HCT116 (cell line): ENCODE measurements at places on chromosomes 1 and 21. TPM values are rescaled to one million over a fixed set of nuclear protein-coding genes. Genes with fewer than 3 reads are reported as not detected.

GRCh38 chr1:41449326-41449921 lies 35.1 kb downstream of the EDN2 start:
- no peaks in the 10 kb centered on the region for H3K27me3 ChIP-seq
- DNase-seq, result no peak
- no peak overlapping the region for H3K4me3 ChIP-seq
- H3K4me1 ChIP-seq, result no peaks in the 10 kb centered on the region

Gene NR1I3
- total RNA-seq, result not detected

Gene TFF3
- total RNA-seq, result 0.22 TPM

DNA sequence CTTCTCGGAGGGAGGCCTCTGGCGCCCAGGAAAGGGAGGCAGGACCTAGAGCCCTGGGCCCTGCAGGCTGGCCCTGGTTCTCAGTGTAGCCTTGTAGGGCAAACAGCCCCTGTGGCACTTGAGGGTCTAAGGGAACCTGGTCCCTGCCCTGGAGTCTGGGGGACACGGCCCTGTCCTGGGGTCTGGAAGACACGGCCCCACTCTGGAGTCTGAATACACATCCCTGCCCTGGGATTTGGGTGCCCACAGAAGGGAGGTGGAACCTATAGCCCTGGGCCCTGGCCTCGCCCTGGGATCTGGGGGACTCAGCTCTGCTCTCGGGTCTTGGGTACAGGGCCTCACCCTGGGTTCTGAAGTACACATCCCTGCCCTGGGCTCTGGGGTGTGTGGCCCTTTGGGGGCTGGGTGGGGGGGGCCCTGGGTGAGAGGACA lies 97.9 kb downstream of the OBSCN start:
- H3K36me3 ChIP-seq, result no peaks in the 10 kb centered on the region
- no peak overlapping the region for H3K27ac ChIP-seq
- no peak overlapping the region for H3K4me3 ChIP-seq
- H3K4me1 ChIP-seq, result no peaks in the 10 kb centered on the region

- H3K27me3 ChIP-seq, result no peaks in the 10 kb centered on the region
- DNase-seq, result no peak
- no peak overlapping the region for H3K4me3 ChIP-seq
- no peak overlapping the region for H3K27ac ChIP-seq
- H3K36me3 ChIP-seq, result no peaks in the 10 kb centered on the region
Measured at GRCh38 chr1:89291276-89291675, 18.6 kb upstream of the GBP5 start.

DNA sequence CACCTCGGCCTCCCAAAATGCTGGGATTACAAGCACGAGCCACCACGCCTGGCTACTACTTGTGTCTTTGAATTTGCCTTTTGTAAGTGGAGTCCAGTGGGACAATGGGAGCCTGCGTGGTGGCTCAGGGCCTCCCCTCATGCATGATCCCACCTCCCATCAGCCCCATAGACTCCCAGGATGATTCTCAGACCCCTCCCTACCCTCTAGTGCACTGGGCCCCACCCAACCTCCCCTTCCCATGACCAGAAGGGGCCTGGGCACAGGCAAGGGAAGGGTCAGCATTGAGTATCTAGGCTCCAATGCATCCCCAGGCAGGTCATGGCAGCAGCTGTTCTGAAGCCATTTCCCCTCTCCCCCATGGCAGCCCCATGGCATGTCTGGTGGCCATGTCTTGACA lies 18.7 kb downstream of the NEK2 start:
- no peaks in the 10 kb centered on the region for H3K36me3 ChIP-seq
- H3K27ac ChIP-seq, result no peak overlapping the region
- DNase-seq, result no peak
- no peaks in the 10 kb centered on the region for H3K27me3 ChIP-seq
- peaks cover 8% of the 10 kb centered on the region; the same call in 1 of the 2 replicates for H3K4me1 ChIP-seq
